ENCODE measurements at places on chromosomes 6 and 20.

DNA sequence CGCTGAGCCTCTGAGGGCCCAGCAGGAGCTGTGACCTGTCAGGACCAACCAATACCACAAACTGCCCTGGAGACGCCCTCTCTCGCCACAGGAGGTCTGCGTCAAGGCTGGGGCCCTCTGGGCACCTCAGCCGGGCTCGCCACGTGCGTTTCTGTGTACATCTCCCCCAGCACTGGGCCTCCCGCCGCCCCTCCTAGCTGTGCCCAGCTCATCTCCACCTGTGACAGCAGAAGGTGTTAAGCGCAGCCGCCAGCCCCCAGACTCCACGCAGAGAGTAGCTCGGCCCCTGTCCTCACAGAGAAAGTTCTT lies 91.4 kb downstream of the TAF4 start:
- DNase-seq = no peak

DNA sequence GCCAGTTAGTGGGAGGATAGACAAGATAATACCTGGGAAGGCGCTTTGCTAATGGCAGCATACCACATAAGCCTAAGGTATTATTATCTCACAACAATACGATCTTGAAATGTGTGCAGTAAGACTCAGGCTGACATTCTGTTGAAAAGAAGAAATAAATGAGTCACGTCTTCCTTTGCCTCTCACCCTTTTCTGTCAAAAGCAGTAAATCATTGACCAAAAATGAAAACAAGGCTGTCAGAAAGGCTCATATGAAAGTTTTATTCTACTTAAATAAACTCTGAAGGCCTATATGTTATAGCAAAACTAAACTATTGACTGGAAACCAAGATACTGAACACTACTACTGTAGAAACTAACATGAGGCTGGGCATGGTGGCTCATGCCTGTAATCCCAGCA lies 43.1 kb upstream of the IL20RA start:
- peak; percentile 57 for DNase-seq

GRCh38 chr6:29679962-29680361 lies 990 bp downstream of the ZFP57 start:
- no peak for DNase-seq

DNA sequence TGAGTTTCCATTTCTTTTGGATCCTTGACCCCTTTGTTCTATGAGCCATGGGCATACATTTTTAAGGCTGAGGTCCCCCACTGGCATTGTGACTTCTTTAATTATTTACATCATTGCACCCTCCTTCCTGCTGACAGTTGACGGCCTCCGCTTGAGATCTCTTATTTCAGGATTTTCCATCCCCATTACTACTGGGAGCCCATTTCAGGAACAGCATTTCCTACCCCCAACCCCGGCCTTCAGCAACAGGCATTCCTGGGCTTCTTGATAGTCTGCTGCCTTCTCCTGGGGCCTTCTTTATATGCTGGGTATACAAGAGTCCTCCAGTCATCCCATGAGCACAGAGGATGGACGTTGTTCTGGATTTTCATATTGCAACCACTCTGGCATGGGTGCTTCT lies 3.8 kb downstream of the ULBP1 start:
- DNase-seq = no peak

DNA sequence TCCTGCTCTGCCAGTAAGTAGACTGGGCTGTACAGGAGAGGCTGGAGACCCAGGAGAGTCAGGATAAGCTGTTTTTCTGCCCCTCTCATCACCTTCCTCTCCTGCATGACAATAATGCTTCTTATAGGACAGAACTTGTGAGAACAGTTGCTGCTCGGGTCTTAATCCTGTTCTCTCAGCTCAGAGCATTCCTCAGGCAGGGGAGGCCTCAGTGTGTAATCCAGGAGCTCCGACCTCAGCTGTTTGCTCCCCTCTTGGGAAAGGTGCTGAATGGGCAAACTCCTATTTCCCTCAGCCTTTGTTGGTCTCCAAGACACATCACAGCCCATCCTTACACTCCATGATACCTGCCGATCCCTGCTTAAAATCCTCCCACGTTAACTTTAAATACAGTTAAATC lies 134.9 kb upstream of the LRFN2 start:
- DNase-seq = no peak

DNA sequence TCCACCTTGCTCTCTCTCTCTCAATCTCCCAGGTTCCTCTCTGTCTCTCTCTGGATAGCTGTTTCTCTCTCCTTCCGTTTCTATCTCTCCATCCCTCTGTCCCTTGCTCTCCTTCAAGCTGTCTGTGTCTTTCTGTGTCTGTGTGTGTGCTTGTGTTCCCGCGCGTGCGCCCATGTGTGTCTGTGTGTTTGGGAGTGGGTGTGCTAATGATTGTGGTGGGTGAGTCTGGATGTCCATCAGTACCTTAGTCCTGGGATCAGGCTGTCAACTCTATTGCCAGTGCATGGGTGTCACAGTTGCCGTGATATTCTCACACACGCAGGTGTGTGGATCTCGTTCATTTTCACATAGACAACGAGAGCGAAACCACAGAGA lies 1380.6 kb upstream of the DEFB115 start:
- DNase-seq = no peak
